Hematopoietic multipotent progenitor cell (in vitro differentiated cells): ENCODE measurements at places on chromosomes 1 and 21.

DNA sequence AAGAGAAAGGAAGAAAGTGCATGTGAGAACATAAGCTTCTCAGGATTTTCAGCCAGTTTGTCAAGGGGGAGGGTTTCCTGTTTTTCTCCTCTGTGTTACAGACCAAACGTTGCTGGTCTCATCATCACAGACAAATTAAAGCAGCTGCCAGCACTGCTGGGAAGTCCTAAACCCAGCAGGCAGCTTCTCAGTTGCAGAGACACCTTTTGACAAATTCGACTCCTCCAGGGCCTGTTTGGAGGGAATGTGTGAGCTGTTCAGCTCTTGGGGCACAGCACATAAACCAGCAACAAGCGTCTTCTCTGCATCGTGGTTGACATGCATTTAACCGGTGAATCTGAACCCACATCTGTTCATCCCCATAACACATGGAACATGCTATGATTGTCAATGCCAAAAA is 454.6 kb upstream of the RUNX1 start:
- DNase-seq: no peak

GRCh38 chr1:58392083-58392482 is 154.4 kb downstream of the OMA1 start:
- DNase-seq: no peak

GRCh38 chr1:184773762-184774320 is 19.2 kb upstream of the EDEM3 start:
- no peak for DNase-seq

DNA sequence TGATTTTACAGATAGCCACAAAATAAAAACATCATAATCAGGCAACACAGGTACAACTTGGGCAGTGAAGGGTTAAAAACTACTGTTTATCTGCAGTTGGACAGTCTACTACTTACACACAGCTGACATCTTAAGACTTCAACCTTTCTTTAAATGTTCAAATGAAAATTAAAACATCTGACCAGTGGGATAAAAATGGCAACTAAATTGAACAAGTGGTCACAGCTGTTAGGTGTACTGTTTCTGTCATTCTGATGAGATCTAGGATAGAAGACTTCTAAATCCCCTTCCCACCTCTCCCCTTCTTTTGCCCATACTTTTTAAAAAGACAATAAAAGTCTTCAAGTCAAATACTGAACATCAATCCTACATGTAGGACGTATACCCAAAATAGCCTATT is 56.2 kb downstream of the ENAH start:
- no peak for DNase-seq

GRCh38 chr1:155474146-155474545 is 88.5 kb downstream of the ASH1L start:
- DNase-seq: no peak

- no peak for DNase-seq
Measured at GRCh38 chr1:234507089-234507488, 28.1 kb upstream of the TARBP1 start.

DNA sequence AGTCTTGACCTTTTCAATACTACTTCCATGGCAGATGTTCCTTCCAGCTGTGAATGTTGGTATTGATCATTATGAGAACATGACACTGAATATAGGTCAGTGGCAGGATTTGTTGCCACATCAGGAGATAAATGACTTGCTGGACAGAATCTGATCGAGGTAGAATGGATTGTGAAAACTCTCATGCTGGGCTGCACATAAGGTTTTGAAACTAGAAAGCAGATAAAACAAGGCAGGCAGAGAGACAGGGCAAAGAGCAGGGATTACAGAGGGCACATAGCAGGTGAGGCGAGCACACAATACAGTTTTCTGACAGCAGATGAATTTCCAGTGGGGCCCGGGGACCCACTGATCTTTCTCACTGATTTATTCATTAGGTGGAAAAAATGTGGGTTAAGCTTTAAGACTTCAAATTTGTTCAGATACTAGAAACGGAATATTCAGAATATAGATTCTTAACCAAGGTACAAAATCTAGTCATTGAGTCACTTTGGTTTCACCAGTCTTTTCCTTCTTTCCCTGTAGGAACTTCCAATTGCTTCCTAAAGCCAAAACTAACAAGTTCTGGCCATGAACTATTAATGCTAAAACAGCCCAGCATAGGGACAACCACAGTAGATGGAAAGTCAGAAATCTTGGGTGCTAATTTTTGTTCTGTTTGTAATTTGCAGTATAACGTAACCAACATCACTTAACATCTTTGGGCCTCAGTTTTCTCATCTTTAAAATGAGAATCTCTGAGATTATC is 296.0 kb upstream of the PTBP2 start:
- no peak for DNase-seq

DNA sequence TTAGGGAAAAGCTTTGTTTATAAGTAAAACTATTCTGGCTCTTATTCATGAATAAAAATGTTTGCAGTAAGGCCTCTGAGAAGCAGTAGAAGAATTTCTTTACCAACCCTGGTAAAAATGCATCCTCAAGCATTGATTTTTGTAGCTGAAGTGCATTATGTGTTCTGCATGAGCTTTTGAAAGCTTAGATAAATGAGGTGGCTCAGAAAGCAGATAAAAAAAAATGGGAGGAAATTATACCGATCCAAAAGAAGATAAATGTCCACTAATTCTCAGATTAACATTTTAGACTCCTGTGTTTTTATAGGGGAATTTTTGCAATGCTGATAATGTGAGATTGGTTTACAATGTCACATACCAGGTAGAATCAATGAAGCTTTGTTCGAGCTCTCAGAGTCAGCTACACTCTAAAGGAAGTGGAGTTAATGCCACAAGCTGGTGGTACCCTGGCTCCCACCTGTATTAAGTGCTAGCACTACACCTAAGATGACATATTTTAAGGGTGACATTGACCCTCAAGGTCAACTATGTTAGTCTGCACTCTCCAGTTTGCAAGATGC is 85.5 kb upstream of the SELENON start:
- no peak for DNase-seq

GRCh38 chr1:119007670-119008482 is 19.7 kb upstream of the TBX15 start:
- no peak for DNase-seq

DNA sequence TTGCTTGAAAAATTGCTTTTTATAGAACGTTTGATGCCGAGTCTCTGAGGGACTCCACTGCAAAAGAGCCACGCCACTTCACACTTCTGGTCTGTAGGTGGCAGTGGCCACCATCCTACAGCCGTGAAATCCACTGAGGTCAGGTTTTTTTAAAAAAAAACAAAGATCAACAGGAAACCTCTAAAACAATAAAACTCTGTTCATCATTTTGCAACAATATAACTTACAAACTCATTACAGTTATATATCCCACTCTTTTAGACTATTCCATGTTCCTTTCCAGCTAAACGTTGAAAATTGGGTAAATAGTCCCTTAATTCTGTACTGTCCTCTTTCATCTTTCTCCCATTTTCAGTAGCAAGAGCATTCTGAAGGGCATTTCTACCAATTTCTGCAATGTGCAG is 64.6 kb upstream of the FMN2 start:
- peak; percentile 12 for DNase-seq
